ENCODE measurements at places on chromosomes 2 and 18.

GRCh38 chr2:11677136-11678055 lies 7.4 kb upstream of the NTSR2 start:
- DNase-seq: no peak

DNA sequence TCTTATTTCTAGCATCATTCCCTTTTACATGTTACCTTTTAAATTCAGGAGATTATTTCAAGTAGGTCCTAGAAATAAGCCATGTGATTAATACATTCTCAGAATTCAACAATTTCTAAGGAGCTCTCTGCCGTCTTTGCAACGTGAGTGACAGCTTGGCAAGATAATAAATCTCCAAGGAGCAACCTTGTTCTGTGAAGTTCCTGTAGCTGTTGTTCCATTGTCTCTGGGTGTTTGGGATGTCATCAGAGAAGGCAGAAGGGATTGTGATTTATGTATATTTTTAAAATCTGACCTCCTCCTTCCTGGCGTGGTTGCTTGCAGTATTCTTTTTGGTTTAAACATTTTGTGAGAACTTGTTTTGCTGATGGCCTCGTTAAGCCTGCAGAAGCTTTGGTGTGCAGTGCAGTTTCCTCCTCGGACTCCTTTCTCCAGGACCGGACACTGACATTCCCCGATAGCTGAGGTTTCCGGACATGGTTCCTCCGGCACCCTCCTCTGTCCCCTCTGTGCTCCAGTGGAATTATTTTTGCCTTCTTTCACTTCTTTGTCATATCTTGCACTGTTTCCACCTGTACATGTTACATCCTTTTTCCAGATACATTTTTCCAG lies 33.7 kb downstream of the RAMP1 start:
- DNase-seq: no peak

DNA sequence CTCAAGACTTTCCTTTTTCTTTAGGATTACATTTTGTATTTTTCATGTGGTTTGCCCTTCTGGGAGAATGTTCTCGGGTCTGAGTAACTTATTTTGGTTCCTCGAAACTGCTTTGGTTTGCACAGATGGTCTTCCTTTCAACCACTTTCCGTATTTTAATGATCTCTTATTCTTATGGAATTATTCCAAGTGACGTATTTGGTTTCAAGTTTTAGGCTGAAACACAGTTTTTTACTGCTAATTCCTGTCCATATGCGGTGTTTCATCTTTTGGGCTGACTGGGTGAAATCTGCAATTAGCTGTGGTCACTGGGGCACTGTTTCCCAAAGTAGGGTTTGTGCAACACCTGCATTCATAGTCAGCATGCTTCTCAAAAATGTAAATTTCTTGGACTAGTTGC lies 122.7 kb downstream of the CAPN13 start:
- DNase-seq: no peak

- DNase-seq: no peak
These were observed 35.4 kb upstream of the TMEM182 start for GRCh38 chr2:102726128-102727087.

- DNase-seq: no peak
These were observed 116.7 kb downstream of the TNS1 start for GRCh38 chr2:217886091-217886490.

- DNase-seq: no peak
These were observed 49.7 kb upstream of the RASGRP3 start for GRCh38 chr2:33426666-33427231.

DNA sequence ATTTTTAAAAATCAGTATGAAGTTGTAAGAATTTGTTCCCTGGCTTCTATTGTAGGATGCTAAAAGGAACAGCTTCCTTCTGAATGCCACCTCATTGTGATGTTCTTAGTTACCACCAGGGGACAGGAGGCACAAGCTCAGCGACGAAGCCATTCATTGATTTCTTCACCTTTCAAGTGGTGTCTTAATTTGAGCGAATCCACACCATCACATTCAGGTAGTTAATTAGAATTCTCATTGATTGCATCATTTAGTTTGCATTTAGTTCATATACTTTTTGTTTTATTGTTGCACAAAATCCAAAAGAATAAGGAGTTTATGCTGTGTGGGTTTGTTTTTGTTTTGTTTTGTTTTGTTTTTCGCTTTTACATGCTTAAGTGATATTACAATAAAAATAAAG lies 23.1 kb downstream of the CYP27C1 start:
- no peak for DNase-seq

DNA sequence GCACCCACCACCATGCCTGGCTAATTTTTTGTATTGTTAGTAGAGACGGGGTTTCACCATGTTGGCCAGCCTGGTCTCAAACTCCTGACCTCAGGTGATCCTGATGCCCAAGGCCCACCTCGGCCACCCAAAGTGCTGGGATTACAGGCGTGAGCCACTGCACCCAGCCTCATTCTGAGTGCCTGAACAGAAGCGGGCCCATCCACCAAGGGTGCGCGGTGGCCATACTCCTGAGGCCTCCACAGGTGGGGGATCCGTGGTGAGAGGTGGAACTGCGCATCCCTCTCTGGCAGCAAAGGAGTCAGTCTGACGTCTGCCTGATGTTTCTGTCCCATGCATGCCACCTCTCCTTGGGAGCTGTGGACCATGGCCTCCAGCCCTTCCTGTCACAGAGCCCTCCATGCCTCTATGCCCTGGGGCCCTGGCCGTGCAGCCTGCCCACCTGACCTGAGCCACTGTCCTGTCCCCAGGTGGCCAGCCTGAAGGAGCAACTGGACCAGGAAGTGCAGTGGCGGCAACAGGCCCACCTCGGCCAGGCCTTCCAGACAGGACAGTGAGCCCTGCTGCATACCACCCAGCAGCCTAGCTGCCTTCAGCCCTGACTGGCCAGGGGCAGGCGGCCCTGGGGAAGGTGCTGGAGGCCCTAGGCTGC lies 7.6 kb upstream of the SNED1 start:
- DNase-seq: no peak

GRCh38 chr2:105427485-105427884 lies 28.6 kb upstream of the FHL2 start:
- DNase-seq: no peak

DNA sequence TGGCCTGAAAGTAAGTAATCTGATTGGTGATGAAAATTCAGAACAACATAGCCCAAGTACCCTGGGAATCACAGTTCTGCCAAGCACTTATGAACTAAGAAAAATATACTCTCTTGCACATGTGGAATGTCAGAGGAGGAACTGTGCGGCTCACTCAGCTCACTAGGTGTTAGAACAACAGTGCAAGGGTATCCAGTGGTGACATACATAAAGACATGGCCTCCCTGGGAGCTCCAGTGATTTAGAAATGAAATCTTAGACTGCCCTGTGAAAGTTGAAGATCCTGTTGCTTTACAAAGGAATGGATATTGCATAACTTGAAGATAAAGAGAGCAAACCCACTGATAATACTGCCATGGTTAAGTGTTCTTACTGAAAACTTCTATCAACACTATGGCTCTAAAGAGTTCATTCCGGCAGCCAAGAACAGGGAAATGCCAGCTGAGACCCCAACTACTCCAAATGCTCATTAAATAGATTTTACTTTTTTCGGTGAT lies 246.2 kb downstream of the ARHGAP15 start:
- DNase-seq: no peak

- DNase-seq: no peak
These were observed 54.9 kb downstream of the VRK2 start for GRCh38 chr2:58101500-58101899.

DNA sequence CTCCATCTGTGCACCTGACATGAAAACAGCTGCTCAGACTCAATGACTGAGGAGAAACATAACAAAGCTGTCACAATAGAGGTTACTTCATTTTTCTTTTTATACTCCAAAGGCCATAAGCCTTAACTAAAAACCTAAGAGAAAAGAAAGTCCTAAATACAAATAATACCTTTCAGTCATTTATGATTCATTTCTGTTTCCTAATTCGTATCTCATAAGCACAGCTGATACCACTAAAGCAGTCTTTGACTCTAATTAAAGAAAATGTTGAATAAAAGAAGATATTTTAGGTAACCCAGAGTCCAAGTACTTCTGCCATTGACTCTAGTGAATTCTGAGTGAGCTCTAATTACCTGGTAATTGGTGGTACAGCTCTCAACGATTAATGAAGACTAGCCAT lies 20.6 kb downstream of the NEMP2 start:
- DNase-seq: no peak

GRCh38 chr2:172884336-172884735 lies 148.7 kb downstream of the RAPGEF4 start:
- DNase-seq: no peak

DNA sequence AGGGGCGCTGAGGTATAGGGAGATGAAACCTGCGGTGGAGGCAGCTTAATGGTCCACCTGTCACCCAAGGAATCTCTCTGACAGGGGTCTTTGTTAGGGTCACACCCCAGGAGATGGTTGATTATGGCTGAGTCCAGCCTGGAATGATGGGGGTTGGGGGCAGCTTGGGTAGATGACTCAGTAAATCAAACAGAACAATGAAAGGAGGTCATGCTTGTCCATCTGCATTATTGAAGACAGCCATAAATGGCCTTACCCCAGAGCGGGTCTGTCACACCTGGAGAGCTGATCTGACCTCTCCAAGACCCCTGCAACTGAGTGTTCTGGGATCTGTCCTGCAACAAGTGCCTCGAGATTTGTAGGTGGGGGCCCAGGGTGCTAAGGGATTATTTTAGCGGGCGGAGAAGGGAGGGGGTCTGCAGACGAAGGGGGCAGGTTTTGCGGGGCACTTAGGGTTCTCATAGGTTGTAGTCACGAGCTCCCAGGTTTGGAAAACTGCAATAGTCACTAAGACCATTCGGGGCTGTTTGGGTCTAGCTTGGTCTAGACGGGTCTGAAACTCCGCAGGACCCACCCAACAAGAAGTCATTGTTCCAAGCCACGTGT lies 771 bp upstream of the IGFBP2 start:
- DNase-seq: no peak

GRCh38 chr2:29573612-29574011 lies 347.8 kb downstream of the ALK start:
- DNase-seq: no peak

- no peak for DNase-seq
These were observed 21.5 kb upstream of the MSH2 start for GRCh38 chr2:47381408-47381807.

DNA sequence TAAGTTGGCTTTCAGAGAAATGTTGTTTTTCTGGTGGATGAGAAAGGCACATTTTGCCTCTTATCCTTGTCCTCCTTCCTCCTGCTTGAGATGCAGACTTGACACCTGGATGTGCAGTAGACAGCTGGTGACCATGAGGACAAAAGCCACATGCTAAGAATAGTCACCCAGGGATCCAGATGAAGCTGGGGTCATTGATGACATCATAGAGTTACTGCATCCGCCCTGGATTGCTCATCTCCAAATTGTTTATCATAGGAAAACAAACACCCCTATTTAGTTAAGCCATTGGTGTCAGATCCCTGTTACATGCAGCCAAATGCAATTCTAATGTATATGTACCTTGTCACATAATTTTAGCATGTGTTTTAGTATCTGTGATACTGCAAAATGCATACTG lies 16.3 kb upstream of the SLC1A4 start:
- DNase-seq: no peak

DNA sequence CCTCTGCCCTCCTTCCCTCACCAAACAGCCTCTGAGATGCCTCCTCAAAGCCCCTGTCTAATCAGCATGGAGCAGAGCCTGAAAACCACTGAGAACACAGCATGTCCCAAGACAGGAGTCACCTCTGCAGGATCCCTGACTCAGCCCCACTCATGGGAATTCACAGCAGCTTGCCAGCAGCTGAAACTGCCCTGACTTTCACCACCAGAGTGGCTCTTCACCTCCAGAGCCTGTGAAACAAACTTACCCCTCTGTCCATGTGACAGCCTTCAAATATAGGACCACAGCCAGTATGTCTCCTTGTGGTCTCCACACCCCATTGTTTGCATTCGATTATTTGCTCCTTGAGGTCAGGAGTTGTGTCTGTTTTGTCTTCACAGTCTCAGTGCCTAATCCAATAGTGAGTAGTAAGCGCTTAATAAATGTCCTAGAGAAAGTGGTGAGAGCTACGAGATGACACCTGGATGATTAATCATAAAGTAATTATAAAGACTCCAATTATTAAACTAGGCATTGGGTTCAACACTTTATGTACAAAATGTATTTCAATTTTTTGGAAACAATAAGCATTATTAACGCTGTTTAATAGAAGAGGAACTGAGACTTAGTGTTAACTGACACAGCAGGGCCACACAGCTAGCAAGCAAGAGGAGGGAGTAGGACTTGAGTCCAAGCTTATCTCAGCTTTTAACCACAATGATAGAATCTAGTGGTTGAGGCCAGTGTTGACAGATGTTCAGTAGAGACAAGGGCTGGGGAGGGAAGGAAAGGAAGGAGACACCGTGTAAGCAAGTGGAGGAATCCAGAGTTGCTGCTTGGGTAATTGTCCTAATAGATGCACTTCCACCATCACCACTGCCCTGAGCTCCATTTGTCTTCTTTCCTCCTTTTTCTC lies 358.7 kb upstream of the TNP1 start:
- DNase-seq: no peak
